ENCODE measurements at places on chromosomes 1 and 21.
A peak's percentile ranks its signal among the peaks of the same experiment; 100 is the strongest.

DNA sequence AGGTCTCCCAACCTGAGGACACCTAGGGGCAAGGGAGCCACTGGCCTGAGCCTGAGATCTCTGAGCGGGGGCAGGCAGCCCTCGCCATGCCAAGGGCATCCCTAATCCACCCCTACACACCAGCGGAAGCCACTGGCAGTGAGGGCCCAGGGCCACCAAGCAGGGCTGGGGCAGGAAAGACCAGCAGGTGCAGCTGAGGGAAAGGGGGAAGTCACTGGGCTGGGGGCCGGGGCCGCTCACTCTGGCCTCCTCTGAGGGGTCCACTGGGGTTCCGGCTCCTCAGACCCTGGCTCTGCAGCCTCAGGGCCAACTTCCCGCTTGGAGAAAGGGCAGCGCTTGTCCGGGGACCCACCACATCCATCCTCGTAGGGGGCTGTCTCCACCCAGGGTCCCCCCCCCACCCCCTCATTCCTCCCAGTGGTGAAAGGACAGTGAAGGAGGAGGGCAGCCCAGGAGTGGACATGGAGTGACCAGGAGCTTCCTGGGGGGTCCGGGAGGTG, 42.5 kb upstream of the ACTRT2 start:
- DNase-seq: no peak

DNA sequence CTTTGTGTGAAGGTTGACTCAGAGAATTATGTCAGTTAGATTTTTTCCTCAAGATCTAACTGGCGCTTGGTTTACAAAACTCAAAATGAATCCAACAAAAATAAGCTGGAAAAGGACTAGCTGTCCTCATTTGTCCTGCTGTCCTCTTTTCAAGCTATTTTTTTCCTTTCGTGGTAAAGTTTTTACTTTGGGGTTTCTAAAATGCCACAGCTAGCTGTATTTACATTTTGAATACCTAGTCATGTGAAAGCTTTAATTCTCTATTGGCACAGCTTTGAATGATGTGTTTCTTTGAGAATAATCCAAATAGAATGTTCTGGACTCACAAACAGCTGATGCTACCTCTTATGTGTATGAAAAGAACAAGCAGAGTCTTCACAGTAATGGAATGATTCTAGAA, 673.6 kb upstream of the NR5A2 start:
- peak; percentile 14 for DNase-seq

DNA sequence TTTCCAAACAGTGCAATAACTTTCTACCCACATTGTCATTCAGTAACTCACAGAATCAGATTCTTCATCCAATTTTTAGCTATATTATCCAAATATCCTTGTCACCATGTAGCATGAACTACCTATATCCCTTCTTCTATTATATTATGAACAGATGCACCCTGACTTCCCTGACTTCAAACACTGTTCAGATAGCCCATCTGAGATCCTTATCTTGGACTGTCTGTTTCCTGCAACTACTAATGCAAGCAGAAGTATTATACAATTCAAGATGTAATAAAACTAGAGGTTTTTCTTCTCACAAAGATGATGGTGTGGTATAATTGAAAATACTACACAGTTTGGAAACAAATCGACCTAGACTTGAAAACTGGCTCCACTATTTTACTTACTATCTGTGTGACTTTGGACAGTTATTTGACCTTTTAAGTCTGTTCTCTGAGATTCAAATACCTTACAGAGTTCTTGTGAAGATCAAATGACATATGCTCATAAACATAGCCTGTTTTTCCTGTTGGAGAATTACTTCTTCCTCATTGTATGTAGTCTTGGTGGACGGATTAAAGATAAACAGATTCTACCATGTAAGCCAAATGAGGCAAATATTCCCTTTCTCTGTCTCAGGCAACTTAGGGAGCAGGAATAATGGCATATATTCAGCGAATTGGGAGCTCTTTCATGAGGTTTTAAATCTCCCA, 407.9 kb upstream of the ZRANB2 start:
- DNase-seq: no peak

DNA sequence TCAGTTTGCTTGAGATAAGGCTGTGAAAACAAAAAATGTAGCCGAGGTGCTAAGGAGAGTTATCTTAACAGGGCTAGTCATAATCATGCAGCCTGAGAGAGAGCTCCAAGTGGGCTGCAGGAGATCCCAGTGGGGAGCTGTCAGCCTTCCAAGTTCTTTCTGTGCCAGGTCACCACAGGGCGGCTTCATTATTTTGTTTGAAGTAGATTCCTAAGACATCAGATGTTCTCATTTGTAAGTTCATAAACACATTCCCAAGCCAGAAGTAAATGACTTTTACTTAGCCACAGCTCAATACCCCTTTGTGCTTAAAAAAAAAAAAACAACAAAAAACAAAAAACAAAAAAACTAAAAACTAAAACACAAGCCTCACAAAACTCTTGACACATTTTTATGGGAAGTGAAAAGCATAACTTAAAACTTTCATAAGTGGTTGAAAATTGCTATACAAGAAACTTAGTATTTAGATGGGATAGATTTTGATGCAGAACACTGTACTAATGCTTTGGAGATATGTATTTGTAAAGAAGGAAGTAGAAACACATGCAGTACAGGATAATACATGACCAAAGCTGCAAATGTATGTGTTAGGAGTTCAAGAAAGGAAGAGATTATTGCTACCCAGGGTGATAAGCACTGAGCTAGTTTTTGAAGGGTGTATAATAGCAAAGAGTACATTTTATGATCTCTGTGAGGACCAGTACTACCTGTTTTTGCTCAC, 8.6 kb downstream of the CDC14A start:
- peak; percentile 61 for DNase-seq

DNA sequence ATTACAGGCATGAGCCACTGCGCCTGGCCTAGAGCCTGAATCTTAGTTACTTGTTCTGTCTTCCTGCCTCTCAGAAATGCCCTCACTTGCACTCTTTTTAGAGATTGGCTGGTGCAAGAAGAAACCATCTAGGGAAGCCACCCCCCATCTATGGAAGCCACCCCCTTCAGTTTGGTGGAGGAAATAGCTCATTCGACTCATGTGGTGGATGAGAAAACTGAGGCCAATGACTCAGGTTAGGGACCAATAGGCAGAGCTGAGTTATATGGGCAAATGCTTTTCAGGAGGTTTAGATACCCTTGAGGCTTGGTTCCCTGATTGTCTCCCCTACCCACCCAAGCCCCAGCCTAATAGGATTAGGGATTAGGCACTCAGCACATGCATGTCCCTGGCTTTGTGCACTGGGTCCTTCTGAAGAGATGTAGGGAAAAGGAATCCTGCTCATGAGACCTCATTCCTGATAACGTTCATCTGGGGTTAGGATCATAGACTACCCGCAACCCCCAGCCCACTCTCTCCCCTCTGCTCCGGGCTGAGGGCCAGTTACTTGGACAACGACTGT, 77.1 kb downstream of the PAX7 start:
- DNase-seq: no peak

GRCh38 chr1:40909281-40909680, 47.1 kb upstream of the CITED4 start:
- no peak for DNase-seq

DNA sequence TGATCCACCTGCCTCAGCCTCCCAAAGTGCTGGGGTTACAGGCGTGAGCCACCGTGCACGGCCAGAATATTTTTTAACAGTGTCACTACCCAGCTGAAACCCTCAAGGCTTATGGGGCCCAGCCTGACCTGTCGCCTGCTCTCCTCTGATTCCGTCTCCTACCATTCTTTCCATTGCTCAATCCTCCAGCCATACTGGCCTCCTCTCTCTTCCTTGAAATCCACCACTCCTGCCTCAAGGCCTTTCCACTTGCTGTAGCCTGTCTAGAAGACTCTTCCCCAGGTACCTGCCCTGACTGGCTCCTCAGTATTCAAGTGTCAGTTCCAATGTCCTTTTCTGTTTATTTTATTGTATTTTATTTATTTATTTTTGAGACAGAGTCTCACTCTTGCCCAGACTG, 53.9 kb downstream of the YARS1 start:
- no peak for DNase-seq

- DNase-seq: no peak
Observed at GRCh38 chr1:181816608-181817007, 244.9 kb downstream of the ZNF648 start.

DNA sequence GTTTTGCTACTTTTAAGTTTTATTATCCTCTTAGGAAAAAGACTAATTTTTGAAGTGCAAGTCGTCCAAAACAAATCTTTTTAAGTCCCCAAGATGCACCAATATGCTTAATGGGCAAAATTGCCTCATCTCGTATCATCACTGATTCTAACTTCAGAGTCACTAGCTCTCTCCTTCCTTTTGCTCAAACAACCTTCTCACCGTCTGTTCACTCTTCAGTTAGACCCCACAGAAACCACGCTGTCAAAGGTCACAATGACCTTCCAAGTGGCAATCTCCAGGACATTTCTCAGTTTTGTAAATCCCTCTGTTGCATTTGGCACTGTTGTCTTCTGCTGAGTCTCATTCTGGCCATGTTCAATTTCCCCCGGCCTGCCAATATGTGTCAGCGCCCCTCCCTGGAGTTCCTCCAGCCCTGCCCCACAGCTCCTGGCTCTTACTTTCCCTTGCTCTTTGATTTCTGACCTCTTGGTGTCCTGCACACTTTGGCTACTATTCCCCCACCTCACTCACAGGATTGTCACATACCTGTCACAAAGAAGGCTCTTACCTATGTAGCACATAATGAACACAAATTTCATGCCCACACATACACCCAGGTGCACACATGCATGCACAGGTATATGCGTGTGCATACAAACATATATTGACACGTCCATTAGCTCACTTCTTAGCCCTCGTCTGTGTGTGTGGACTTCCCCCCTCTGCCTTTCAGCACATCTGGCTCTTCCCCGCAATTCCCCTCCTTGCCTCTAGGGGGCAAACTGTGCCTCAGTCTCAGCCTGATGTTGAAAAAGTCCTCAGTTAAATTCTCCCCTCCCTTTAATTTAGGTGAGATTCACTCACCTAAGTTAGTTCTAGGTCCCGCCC, 354.0 kb upstream of the DUSP10 start:
- no peak for DNase-seq

DNA sequence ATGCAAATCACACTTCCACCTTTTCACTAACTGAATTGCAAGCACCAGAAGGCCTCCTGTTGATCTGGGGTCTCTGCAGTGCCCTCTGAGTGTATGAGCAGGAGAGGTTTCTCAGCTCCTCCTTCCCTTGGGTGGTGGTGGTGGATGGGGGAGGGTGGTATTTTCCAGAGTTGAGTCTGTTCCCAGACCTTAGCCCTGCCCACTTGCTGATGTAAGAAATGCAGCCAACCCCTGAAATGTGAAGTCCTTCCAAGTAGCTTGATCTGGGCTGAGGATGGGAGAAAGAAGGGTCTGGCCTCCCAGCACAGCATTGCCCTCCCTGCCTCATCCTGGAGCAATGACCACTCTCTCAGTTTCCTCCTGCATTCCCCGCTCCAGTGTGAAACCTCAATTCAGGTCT, 6.3 kb upstream of the FOXD2 start:
- DNase-seq: no peak

DNA sequence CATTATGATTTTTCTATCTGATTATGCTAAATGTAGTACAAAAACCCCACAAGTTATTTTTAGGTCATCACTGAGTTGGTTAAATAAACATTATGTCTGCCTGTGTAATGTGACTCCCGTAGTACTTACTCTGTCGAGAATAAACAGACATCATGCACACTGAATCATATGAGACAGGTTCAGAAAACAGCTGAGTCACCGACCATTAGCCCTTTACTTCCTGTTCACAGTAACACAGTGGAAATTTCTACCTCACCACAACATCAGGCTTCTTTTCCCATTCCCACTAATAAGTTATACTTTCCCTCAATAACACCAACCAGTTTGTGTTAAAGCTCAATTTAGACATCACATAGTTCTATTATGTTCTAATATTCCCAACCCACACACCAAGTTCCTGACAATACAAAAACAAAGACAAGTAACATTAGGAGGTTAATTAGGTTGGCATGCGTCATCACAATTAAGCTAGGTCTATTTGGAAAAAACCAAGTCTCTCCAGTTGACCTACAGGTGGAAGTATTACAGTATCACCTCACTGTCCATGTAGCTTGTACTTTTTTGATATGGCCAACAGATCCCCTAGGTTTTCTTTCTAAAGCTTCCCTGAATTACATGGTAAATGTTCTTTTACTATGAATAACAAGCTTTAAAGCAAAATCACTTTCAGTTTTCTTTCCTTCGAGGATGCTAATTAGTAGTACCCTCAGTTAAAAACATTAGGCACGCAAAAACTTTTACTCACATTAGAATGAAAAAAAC, 154.2 kb downstream of the EIF4G3 start:
- DNase-seq: peak; percentile 11

DNA sequence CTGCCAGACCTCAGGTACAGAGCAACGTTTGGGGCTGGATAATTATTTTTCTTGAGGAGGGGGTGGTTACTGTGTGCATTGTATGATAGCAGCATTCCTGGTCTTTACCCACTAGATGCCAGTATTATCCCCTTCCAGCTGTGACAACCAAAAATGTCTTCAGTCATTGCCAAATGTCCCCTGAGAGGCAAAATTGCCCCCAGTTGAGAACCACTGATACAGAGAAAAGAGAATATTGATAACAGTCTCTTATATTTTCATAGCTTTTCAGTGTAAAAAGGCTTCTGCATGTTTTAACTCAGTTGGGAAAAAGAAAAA, 51.8 kb upstream of the SYT14 start:
- DNase-seq: no peak

DNA sequence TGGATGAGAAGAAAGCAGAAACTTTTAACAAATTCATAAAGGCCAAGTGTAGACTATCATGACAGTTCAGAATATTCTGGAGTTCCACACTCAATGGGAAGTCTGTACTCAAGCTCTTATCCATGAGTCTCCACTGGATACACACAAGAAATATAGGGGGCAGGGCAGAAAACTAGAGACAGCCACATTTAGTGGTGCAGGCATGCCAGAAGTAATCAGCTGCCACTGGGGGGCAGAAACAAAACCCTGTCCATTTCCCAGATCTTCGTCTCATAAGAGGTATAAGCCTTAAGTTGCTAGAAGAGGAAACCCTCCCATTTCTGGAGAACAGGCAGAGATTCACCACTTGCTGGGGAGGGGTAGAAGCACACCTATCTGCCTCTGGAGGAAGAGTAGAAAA, 166.8 kb upstream of the GALNT2 start:
- no peak for DNase-seq

GRCh38 chr1:145858238-145858900, 512 bp downstream of the PIAS3 start:
- DNase-seq: peak; percentile 60

- no peak for DNase-seq
Observed at GRCh38 chr1:53174971-53175913, 21.4 kb upstream of the CPT2 start.

DNA sequence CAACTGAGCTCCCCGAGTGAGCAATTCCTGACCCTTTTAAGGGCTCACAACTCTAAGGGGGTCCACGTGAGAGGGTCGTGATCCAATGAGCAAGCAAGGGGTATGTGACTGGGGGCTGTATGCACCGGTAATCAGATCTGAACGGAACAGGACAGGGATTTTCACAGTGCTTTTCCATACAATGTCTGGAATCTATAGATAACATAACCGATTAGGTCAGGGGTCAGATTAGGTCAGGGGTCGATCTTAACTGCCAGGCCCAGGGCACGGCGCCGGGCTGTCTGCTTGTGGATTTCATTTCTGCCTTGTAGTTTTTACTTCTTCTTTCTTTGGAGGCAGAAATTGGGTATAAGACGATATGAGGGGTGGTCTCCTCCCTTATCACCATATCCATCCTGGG, 30.7 kb upstream of the OPRD1 start:
- DNase-seq: no peak

GRCh38 chr1:19222573-19222972, 12.5 kb upstream of the UBR4 start:
- DNase-seq: no peak

Measured in brain (organoid and tissue), 16 donors.